ENCODE measurements at places on chromosomes 16 and 17.

GRCh38 chr17:42051013-42051400 lies 606 bp upstream of the C17orf113 start:
- DNase-seq, result no peak

DNA sequence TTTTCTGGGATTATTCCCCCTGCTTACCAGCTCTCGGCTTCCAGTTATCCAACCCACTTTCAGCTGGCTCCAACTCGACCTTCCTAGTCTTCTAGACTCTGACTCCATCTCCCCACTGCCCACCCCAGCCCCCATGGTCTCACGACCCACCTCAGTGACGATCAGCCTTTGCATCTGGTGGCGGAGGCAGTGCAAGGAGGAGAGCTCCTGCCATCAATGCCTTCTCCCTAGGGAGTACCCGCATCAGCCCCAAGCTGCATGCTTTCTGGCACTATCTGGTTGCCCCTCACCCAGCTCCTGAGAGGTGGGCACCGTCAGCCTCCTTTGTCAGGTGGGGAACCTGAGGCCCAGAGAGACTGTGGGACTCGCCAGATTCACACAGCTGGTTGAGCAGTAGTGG lies 72.6 kb upstream of the RPL38 start:
- DNase-seq, result no peak

DNA sequence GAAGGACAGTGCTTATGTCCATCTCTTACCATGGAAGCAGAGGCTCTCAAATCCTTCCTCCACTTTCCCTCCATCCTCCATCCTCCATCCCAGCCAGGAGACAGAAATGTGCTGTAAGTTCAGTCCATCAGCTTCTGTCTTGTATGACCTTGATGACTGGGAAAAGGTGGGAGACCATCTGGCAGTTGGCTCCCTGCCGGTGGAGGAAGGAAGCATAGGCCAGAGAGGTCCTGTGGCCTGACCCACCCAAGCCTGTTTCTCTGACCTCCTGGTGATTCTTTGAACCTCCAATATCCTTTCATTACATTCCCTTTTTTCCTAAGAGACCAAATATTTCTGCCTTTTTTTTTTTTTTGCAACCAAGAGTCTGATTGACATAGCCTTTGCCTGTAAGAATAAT lies 215.3 kb downstream of the ABCC12 start:
- DNase-seq, result no peak

GRCh38 chr16:30009990-30010843 lies 610 bp downstream of the DOC2A start:
- no peak for DNase-seq

- no peak for DNase-seq
These were observed 13.1 kb downstream of the USP7 start for GRCh38 chr16:8950580-8951077.

- no peak for DNase-seq
These were observed 375 bp upstream of the SPN start for GRCh38 chr16:29662729-29663015.

- DNase-seq, result no peak
These were observed 45.9 kb downstream of the MYH11 start for GRCh38 chr16:15810949-15811348.

DNA sequence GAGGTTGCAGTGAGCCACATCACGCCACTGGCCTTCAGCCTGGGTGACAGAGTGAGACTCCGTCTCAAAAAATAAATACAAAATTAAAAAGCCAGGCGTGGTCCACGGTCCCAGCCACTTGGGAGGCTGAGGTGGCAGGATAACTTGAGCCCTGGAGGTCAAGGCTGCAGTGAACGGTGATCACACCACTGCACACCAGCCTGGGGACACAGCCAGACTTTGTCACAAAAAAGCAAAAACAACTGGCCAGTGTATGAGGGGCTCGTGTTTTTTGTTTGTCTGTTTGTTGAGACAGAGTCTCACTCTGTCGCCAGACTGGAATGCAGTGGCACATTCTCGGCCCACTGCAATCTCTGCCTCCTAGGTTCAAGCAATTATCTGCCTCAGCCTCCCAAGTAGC lies 1.2 kb upstream of the UBB start:
- DNase-seq, result no peak

DNA sequence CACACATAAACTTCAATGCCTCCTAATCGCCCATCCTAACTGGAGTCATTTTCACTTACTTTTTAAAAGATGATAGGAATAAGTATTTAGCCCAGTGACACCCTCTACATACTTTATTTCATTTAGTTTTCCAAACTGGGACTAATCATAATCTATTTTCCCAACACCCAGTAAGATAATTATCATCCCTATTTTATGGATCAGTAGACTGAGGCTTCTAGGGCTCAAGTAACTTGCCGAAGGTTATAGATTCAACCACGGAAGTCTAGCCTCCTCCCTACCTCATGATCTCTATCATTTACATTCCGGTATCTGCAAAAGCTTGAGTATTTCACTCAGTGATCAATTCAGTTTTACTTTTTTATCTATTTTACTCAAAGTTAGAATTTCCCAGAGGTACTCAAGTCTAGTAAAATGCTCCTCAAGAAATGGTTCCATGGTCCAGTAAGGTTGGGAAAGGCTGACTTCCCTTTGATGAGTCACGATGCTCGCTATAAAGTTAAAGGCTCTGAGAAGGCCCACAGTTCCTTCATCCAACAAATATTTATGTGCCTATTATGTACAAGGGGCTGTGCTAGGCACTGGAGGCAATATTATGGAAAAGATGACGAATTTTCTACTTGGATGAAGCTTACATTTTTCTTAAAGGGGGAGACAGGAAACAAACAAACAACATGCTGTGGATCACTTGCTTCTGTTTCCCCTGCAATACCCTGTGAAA lies 75.1 kb downstream of the TOX3 start:
- no peak for DNase-seq

DNA sequence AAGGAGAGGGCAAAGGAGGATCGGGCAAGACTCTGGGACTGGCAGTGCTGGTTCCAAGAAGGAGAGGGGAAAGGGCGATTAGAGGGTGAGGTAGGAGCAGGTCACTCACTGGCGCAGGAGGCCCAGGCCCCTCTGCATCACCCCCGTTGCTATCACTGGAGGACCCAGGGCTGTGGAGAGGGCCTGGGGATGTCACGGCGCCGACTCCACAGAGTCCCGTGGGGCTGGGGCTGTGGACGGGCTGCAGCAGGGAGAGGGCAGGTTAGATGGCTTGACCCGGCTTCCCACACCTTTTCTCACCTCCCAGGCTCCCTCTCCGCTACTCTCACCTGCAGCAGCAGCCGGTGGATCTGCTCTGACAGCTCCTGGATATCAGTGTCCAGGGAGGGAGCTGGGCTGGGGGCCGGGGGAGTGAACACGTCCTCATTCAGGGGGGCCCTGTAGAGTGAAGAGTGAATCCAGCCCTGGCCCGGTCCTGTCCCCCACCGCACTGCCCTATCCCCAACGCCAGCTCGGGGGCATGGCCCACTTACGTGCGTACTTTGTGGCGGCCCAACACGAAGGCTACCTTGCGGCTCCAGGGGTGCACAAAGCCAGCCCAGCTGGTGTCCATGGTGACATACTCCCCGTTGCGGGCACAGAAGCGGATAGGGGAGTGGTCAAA lies 4.9 kb downstream of the PER1 start:
- no peak for DNase-seq

GRCh38 chr17:40912486-40913210 lies 24.8 kb downstream of the KRT23 start:
- no peak for DNase-seq

DNA sequence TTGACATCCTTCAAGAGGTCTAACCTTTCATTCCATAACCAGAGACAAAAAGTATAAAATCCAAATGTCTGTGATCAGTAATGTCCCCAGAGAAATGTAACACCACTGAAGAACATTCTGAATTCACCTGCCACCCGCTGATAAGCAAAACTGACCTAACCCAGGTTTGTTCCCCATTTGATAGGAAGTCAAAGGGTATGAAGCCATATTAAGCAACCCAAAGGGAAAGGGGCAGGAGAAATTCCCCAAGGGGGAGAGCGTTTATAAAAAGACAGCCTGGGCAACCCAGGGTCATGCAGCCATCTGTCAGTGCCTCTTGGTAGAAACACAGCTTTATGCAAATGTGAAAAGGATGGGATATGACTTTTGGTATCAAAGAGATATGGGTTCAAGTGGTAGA lies 30.7 kb upstream of the PIK3R6 start:
- no peak for DNase-seq

DNA sequence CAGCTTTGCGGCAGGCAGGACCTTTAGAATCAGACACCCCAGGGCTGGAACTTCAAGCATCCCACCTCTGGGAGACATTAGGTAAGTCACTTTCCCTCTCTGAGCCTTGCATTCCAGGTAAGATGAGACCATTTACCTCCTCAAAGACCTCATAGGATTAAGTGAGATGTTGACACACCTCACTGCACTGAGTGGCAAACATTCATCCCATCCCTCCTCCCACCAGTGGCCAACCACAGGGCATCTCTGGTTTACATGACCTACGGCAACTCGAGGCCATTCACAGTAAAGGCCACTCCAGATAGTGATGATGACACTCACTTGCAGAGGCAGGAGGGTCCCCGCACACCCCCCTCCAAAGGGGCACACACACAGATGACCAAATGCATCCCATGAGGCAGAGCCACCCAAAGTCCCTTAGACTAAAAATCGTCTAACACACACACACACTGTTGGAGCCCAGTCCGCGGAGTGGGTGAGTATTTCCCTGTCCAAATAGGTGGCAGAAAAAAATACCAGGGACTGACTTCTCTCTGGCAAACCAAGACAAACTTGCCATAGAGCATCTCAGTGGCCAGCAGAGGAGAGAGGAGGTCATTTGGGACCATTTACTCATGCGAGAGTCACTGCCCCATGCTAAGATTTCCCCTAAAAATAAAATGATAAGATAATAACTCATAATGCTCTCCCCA lies 454.9 kb downstream of the SOX9 start:
- DNase-seq, result no peak

DNA sequence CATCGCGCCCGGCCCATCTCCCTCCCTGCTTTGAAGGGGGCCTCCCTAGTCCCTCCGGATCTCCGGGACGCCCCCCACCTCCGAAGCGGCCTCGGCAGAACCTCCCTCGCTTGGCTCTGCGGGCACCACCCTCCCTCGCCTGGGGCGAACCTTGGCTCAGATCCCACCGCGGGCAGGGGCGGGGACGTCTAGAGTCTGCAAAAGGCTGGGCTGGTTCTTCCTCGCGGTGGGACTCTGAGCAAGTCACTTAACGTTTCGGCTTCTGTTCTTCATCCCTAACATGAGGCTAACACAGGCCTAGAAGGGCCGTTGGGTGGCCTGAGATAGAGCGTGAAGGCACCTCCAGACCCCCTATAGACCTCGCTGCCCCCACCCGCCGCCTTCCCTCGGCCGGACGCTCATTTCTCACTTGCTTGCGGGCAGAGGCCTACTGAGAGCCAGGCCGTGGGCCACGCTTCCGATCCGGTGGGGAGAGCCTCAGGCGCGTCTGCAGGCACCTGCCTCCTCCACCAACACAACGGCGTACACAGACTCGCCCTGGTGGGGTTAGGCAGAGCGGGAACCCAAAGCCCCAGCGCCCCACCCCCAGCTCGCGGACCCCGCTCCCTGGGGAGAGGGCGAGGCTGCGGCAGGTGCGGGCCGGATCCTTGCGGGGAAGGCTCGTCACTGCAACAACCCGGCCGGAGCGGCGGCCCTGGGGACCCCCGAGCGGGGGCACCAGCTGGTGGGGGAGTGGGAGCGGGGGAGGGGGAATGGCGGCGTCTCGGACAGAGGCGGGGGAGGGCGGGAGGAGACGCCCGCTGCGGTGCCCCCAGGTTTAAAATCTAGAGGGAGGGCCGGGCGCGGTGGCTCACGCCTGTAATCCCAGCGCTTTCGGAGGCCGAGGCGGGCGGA lies 5.4 kb downstream of the MYO1C start:
- DNase-seq, result no peak

DNA sequence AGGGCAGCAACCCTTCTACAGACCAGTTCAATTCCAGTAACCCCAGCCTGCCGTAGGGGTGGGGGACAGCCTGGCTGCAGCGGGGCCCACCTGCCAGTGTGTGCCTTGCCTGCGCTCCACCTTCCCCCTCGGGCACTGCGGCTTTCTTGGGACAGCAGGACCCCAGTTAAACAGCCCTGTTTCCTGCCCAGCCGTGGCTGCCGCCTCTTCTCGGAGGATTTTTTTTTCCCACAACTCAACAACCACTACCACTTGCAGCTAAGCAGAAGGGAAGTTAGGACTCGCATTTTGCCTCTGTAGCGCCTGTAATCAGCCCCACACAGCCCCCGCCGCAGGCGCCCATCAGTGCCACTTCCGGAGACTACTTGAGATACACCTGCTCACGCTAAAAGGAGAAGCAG lies 76.1 kb downstream of the RAI1 start:
- DNase-seq, result no peak

- DNase-seq, result no peak
These were observed 50.5 kb downstream of the JPH3 start for GRCh38 chr16:87652799-87653198.

DNA sequence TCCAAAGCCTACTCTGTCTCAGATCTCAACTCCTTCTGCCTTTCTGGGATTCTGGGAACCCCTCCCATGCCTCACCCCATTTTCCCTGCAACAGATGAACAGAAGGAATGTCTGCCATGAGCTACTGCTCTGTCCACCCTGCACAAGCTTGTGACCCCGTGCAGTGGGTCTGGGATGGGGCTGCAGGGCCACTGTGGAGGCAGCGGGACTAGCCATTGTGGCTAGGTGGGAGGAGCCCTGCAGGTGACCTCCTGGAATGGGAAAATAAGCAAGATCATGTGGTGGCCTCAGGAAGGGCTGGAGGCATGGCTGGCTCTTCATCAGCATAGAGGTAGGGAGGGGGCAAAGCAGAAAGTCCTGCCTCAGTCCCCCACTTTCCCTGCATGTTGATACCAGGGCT lies 13.7 kb downstream of the PDP2 start:
- DNase-seq, result no peak

DNA sequence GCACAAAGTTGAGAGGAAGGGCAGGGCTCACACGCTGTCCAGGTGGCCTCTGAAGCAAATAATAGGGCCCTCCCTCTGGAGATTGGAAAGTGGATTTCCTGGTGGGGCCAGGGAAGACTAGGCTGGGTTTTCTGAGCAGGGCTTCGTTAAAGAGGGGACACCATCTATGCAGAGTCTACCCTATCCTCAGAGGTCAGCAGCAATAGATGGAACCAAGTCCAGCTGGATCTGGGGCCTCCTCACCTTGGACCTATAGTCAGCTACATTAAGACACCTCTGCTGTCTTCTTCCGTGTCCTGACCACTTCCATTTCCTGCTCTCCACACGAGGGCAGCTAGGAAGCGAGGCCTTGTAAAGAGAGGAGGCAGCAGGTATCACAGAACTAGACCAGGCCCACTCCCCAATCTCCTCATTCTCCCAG lies 14.7 kb upstream of the ST6GALNAC1 start:
- no peak for DNase-seq

- DNase-seq, result no peak
These were observed 15.3 kb downstream of the RSL1D1 start for GRCh38 chr16:11835891-11836649.

- DNase-seq, result no peak
These were observed 19.7 kb downstream of the GINS3 start for GRCh38 chr16:58411736-58412614.

GRCh38 chr17:65547253-65547670 lies 14.2 kb downstream of the AXIN2 start:
- DNase-seq, result no peak
